ENCODE measurements at places on chromosomes 12 and 14.

GRCh38 chr12:30796313-30796780, 41.6 kb upstream of the CAPRIN2 start:
- DNase-seq: peak; percentile 71

DNA sequence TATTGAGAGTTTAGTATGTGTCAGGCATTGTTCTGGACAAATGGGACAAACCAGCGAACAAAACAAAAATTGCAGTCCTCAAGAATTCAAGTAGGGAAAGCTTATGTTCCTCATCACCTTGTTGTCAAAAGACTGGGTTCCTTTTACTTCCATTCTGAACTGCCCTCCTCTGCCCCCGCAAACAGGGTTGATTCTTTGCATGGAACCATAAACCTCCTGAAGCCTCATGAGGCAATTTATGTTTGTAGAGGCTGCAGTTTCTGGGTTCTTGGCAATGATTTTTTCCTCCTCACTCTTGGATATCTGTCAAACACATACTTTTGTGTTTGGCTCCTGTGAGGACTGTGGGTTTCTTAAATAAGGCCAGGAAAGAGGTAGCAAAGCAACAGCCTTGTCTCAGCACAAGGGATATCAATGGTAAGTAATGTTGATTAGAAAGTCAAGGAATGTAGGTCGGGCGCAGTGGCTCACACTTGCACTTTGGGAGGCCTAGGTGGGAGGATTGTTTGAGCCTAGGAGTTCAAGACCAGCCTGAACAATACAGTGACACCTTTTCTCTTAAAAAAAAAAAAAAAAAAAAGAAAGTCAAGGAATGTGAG, 13.9 kb downstream of the COPZ1 start:
- DNase-seq: no peak

GRCh38 chr14:78130356-78130755, 39.8 kb upstream of the NRXN3 start:
- no peak for DNase-seq

DNA sequence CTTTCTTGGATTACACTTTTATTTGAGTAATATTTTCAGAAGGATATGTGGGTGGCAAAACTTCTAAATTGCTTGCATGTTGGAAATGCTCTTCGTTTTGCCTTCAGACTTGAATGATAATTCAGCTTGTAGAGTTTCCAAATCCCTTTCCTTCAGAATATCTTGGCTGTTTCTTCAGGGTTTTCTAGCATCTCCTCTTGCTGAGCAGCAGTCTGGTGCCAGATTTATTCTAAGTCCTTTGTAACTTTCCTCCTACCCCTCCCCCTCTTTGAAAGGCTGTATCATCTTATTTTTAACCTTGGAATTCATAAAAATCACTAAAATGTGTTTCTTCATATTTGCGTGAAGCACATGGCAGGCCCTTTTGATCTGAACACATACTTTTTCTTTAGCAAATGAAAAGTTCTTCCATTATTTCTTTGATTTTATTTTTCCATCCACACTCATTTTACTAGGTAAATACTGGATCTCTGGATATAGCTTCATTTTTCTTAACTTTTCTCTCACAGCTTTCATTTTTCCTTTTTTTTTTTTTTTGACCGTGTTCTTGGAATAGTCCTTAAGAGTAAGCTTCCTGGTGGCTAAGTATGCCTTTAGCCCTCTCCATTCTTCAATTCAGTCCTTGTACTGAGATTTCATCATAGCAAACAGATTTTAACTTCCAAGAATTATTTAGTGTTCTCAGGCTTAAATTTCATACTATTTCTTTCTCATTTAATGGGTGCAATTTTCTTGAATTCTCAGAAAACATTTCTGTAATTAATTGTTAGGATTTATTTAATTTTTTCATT, 102.0 kb downstream of the SLC38A4 start:
- DNase-seq: no peak

- DNase-seq: no peak
These were observed 91.1 kb downstream of the USP15 start for GRCh38 chr12:62351326-62351725.

GRCh38 chr12:1213205-1213604, 222.2 kb downstream of the ERC1 start:
- no peak for DNase-seq

- DNase-seq: peak; percentile 11
These were observed 4.7 kb upstream of the EIF2S3B start for GRCh38 chr12:10501030-10501429.

- DNase-seq: no peak
These were observed 149.3 kb downstream of the DPF3 start for GRCh38 chr14:72744416-72745120.

DNA sequence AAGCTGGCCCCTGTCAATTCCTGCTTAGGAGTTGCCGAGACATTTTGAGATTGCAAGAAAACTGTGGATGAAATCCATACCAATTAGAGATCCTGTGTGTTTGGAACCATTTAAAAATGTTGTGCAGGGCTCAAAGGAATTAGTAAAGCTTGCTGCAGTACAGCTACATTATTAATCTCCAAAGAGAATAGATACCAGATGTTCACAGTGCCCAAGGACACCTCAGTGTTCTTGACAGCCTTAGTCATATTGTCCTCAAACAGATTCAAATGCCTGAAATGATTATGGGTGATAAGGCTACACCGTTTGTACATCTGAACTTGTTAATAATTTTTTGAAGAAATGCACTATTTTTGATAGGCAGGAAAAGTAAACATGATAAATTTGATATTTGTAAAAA, 164.6 kb downstream of the MSRB3 start:
- no peak for DNase-seq

DNA sequence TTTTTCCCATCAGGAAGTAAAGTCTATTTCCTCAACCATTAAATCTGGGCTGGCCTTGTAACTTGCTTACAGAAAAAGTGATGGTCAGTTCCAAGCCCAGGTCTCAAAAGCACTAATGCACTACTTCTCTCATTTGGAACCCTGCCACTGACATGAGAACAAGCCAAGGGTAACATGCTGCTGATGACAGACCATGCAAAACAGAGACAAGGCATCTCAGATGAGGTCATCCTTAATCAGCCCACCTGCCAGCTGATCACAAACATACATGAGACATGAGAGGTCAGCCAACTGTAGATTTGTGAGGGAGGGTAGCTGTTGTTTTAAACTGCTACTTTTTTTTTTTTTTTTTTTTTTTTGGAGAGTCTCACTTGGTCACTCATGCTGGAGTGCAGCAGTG, 16.2 kb downstream of the TWF1 start:
- DNase-seq: no peak

DNA sequence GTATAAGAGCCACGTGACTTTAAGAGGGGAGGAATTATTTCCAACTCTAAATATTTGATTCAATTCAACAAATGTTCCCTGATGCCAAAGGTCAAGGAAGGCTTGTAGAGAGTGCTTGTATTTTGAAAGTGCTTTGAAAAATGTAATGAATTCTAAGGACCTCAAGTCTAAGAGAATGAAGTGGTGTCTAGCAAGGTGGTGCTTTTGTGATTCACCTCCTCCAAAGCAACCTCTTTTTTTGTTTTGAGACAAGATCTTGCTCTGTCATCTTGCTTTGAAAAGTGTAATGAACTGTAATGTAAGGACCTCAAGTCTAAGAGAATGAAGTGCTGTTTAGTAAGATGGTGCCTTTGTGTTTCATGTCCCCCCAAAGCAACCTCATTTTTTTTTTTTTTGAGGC, 13.7 kb downstream of the AK7 start:
- no peak for DNase-seq

- no peak for DNase-seq
These were observed 215.6 kb downstream of the TTC8 start for GRCh38 chr14:89040080-89040459.

GRCh38 chr12:132483612-132484011, 6.3 kb upstream of the FBRSL1 start:
- no peak for DNase-seq

GRCh38 chr14:85363358-85363757, 166.6 kb upstream of the FLRT2 start:
- no peak for DNase-seq
